ENCODE measurements at places on chromosomes 12 and 14.
A peak's percentile ranks its signal among the peaks of the same experiment; 100 is the strongest.

DNA sequence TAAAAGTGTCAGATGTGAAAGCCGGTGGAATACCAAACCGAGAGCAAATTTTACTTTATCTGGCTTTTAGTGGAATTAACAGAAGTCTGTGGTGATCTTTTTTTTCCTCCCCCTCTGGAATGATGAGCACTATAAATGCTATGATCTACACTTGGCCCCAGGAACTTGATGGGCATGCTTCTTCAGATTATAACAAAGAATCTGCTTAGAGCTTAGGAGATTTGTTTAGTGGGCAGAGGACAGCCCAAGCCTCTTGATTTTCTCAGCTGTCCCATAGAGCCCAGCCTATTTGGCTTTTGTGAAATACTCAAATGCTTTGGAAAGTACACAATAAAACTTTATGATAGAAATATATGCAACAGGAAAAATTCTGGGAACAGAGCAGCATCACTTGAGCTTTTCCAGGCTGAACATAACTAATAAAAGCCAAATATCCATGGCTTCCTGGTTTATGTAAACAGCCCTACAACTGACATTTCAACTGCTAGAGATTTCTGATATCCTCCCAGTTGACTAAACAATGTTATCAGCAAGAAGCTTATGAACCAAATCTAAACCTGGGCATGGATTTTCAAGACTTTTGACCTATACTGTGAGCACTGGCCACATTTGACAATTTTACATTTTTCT, 149.6 kb downstream of the PLXNC1 start:
- DNase-seq = no peak

- DNase-seq = no peak
Observed at GRCh38 chr12:93333828-93334227, 43.9 kb upstream of the NUDT4 start.

DNA sequence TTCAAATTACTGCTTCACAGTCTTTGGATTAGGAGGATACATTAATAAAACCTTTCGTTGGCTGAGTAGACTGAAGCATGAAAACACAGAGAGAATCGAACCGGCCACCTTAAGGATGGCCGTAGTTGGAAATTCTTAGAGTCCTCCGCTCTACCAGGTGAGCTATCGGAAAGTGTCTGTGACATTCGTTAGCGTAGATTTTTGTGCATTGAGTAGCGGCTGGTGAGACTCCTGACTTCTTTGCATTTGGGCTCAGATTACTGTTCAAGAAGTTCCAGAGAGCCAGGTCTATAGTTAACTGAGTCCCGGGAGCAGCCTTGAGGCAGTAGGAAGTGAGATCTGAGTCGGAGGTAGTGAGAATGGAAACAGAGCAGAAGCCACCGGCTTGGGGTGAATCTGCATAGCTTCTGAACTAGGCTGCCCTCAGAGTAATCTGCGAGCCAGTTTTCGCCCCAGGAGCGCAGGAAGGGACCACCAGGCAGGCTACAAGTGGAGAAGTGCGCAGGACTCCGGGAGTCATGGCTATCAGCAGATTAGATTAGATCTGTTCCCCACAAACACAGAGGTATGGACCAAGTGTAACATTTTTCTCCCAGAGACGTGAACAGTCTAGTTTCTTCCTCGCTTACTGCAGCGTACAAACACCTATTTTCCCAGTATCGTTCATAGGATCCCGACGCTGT, 11.0 kb downstream of the OR6S1 start:
- peak; percentile 44 for DNase-seq

GRCh38 chr14:32421781-32422180, 92.7 kb downstream of the AKAP6 start:
- no peak for DNase-seq

GRCh38 chr14:68939181-68939892, 39.8 kb downstream of the ACTN1 start:
- DNase-seq = no peak

GRCh38 chr12:72295744-72296143, 23.6 kb downstream of the TRHDE start:
- DNase-seq = no peak

DNA sequence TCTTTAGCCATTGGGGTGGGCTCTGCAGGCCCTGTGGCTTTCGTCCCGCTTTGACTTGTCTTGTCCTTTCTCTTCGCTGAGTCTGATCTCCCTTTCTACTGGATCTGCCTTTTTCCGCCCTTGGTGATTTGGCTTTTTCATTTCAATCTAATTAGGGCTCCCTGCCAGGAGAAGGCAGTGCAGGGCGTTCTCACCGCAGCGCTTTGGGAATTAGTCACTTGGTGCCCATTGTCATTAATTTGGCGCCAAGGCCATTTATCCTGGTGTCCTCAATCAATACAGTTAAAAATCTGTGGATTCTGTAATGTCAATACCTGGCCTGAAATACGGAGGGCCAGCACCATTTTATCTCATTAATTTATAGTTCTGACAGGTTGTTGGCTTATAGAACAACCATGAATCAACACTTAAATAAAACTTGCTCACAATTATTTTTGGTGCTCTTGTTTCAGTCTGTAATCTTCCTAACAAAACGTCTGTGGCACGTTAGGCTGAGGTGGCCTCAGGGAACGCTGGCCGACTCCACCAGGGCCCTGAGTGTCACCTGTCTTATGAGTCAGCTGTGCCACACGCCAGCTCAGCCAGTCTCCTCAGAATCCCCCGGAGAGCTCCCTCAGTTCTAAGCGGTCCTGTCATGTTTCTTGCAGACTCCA, 115.7 kb downstream of the BEGAIN start:
- no peak for DNase-seq

DNA sequence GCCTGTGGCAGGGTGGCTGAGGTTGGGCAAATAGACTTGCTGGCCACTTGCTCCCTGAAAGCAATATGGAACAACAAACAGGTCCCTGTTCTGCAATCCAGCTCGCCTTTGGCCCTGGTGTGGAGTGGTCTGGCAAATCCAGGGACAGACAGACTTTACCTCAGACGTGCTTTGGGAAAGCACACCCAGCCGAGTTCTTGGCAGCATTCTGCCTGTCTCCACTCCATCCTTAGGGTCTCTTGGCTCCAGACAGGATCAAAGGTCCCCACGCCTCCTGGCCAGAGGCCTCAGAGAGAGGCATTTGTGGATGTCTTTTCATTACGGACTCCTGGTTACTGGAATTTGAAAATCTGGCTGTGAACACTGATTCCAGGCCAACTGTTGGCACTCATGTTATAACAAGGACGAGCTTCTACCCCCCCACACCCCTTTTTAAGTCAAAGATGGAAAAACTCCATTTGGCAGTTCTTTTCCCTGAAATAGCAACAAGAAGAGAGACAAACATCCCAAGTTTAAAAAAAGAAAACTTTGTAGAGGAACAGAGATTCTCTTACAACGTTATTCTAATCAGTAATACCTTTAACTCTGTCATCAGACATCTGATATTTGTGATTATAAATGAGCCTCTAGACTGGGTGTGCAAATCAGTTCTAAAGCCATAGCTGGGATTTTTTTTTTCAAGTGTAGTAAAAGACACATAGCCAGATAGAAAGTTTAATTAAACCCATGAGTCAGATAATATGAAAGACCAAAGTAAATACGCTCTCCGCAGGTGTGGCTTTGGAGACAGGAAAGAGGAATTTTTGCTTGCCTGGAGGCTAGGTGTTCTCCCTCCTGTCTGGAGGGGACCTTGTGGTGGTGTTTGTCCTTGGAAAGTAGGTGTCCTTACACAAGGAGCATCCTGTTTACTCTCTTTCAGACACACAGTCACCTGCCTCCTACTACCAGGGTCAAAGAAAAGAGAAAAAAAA, 60.7 kb downstream of the GALNT8 start:
- DNase-seq = no peak

DNA sequence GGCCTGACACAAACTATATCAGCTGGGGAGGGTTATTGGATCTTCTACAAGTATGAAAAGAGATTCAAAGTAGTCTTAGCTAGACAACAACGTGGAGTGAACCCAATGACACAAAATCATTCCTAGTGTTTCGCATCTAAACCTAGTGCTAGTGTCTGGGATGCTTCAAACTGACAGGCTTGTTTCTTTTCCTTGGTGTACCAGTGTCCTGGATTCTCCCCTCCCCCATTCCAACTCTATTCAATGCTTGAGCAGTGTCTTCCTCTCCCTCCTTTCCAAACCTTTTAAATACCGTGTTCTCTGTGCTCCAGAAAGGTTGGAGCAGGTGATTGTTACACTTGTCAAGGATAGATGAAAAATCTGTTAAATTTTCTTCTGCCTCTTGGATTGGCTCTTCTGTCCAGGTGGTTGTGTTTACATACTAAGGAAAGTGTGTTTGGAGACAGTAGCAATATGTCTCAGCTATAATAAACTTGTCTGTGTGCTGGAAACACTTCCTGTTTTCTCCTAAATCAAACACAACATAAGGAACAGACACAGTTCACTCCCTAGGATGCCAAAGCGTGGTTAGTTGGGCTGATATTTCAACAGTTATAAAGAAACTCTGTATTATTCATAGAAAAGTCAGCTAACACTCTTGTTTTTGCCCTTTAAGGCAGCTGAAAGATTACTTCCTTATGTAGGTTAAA, 14.4 kb upstream of the GUCY2C start:
- DNase-seq = no peak

- no peak for DNase-seq
Observed at GRCh38 chr12:78797196-78797931, 67.2 kb upstream of the SYT1 start.

DNA sequence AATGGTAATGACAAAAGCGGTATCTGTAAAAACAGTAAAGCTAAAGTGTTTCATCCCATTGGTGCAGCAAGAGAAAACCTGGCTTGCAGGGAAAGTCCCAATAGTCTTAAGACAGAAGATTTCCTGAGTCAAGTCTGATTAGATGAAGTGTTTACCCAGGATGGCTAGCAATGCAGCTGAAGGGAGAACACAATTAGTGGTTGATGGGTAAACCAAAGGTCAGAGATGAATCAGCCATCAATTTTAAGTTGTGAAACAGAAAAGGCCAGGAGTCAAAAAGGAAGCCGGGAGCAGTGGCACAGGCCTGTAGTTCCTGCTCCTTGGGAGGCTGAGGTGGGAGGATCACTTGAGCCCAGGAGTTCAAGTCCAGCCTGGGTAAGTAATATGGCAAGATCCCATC, 52.6 kb downstream of the SEC23A start:
- no peak for DNase-seq

DNA sequence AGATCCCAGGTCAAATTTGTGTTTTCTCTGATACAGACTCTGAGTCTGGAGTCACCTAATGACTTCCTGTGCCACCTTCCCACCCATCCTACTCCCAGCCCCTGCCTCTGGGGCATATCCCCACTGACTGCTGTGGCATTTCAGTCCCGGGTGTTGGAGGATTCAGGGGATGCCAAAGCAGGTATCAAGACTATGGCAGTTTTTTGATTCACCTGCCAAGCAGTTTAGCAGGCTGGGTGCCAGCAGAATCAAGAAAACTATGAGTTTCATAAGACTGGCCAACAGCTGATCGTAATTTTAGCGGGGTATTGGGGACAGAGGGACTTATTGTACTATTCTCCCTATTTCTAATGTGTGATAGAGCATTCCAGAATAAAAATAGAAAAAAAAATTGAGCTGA, 4.6 kb downstream of the PLEKHH1 start:
- DNase-seq = no peak

GRCh38 chr12:49922349-49923034, 18.8 kb upstream of the FAIM2 start:
- no peak for DNase-seq

- DNase-seq = no peak
Observed at GRCh38 chr12:132754160-132754932, 7.3 kb downstream of the ANKLE2 start.

GRCh38 chr12:91654087-91654486, 471.5 kb upstream of the DCN start:
- DNase-seq = no peak

DNA sequence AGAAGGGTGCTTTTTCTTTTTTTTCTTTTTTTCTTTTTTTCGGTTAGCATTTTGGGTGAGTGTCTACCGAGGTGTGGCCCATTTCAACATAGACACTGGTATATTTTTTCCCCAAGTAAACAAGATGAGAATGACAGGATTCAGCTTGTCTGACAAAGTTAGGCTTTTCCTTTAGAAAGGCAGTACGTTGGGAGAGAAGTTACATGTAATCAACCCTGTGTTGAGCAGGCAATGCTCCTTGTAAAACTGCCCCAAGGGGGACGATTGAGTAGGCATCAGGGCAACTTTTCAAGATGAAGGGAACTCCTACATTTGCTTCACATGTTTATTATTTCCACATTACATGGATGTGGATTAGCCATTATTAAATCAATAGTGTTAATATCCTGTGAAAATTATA, 1.7 kb downstream of the EMP1 start:
- DNase-seq = no peak

DNA sequence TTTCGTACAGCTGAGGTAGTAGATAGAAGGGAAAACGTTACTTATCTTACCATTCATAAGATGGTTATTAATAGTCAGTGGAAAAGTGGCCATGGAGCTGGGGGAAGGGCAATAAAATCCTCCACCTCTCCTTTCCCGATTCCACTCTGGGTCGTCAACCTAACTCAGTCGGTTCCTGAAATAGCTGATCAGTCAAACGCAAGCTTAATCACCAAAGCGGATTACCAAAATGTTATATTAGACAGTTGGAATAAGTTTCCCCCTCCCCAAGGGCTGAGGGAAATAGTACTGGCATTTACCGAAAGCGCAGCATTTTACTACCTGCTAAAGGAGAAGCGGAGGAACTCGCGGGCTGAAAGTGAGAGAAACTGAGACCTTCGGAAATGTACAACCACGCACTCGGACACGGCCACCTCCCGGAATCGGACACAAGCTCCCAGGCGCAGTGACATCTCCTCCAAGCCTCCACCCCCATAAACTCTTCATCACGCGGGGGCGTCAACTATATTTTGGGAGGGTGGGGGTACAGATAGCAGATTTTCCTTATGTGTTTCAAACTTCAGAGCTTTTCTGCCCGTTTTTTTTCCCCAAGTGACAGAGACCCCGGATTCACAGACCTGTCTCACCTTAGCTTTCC, 1.2 kb downstream of the PPM1H start:
- no peak for DNase-seq

- no peak for DNase-seq
Observed at GRCh38 chr12:1820896-1821291, 529 bp downstream of the LRTM2 start.

DNA sequence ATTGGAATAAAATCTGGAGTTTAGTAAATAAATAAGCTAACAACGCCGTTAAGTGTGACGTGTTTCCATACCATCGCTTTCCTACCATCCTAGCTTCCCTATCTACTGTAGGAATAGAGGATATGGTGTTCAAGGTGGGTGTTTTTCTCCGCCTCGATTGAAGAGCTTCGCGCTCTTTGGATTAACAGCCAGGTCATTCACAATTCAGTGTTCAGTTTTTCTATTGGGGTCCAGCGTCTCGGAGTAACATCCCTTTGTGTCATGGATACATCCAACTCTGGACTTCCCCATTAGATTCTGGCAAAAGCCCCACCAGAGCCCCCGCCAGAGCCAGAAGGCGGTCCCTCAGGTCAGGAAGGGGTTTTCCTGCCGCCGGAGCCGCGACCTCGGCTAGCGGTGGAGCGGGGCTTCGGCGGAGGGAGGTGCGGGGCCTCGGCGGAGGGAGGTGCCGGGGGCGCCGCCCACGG, 1.2 kb upstream of the SRGAP1 start:
- DNase-seq = no peak
